Stimulated activated naive B cell treated with anti-CD40 and anti-IgM and Interleukin-4, amounts not matched to agents 10 μg/mL and 1 μg/mL and 100 μg/mL, for 72 hours (primary cell): ENCODE measurements at places on chromosomes 7 and 10.

- DNase-seq, result no peak
- no peak overlapping the region for H3K27ac ChIP-seq
- peaks cover 22% of the 10 kb centered on the region for H3K4me1 ChIP-seq
- peaks cover 26% of the 10 kb centered on the region for H3K36me3 ChIP-seq
Measured at GRCh38 chr7:1121476-1121875, 33.6 kb downstream of the GPER1 start.

- H3K27ac ChIP-seq, result no peak overlapping the region
- DNase-seq, result no peak
- H3K27me3 ChIP-seq, result no peaks in the 10 kb centered on the region
- peaks cover 22% of the 10 kb centered on the region for H3K4me1 ChIP-seq
- H3K4me3 ChIP-seq, result no peak overlapping the region
Measured at GRCh38 chr7:69677054-69677852, 79.0 kb downstream of the AUTS2 start.

DNA sequence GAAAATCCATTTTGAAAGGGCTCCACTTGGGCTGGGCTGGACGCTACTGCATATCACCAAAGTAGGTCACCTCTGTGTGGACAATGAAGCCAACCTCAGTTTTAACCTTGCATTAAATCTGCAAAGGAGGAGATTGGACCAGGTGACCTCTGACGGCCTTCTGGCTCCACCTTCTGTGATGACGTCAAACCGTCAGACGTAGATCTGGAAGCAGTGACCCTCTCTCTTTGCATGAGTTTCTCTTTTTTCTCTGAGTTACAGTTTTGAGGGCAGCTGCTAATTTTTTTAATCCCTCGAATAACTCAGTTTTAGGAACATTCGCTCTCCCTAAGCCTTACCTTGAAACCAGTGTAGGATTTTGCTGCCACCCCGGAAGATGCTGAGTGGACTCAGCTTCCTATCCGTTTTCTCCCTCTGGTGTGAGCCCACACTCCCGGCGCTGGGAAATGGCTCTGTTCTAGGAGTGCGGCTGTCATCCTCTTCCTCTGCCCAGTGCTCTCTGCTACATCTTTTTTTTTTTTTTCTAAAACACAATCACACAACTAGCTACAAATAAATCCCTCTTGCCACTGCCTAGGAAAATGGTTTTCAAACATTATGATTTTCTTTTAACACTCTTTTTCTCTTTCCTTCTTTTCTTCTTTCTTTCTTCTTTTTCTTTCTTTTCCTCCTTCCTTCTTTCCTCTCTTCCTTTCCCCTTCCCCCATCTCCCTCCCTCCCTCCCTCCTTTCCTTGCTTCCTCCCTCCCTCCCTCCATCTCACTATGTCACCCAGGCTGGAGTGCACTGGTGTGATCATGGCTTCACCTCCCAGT lies 27.7 kb upstream of the NMT2 start:
- H3K27ac ChIP-seq, result no peak overlapping the region
- H3K4me3 ChIP-seq, result peak overlapping the region; percentile 33
- no peaks in the 10 kb centered on the region for H3K36me3 ChIP-seq
- H3K27me3 ChIP-seq, result peaks cover 9% of the 10 kb centered on the region
- H3K4me1 ChIP-seq, result no peaks in the 10 kb centered on the region
- no peak for DNase-seq

- no peaks in the 10 kb centered on the region for H3K36me3 ChIP-seq
- no peak for DNase-seq
- H3K4me1 ChIP-seq, result no peaks in the 10 kb centered on the region
- no peak overlapping the region for H3K4me3 ChIP-seq
- peaks cover 11% of the 10 kb centered on the region for H3K27me3 ChIP-seq
- H3K27ac ChIP-seq, result no peak overlapping the region
Measured at GRCh38 chr7:104653825-104654401, 325.5 kb downstream of the LHFPL3 start.

DNA sequence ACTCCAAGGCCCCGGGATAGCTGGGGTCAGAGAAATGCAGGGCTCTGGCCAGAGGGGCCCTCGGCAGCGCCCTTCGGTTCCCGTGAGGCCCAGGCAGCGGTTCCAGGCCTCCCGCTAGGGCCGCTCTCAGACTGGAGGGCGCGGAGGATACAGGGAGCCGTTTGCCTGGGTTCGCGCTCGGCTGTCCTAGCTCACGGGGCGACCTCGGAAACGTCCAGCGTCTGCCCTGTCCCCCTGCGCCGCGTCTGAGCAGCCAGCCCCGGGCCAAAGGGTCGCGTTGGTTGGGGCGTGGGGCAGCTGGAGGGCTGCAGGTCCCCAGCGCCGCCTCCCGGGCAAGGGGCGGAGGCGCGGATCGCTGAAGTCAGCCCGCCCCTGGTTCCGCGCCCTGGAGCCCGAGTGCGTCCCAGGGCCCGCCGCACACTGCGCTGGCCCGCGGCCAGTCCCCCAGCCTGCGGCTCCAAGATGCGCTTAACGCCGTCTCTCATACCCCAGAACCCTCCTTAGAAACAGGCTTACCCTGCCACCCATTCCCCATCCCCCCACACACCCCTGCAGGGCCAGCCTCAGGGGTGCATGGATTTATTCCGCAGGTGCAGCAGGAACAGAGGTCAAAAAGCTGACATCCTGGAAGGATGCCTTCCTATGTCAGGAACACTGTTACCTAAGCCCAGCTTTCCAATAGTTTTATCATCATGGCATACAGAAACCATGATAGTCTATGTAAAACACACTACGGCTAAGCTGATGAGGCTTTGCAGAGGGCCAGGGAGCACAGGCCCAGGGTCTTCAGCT lies 22.1 kb upstream of the OPN4 start:
- DNase-seq, result no peak
- H3K36me3 ChIP-seq, result no peaks in the 10 kb centered on the region
- peaks cover 35% of the 10 kb centered on the region for H3K27me3 ChIP-seq
- H3K4me3 ChIP-seq, result no peak overlapping the region
- H3K27ac ChIP-seq, result no peak overlapping the region
- H3K4me1 ChIP-seq, result peaks cover 2% of the 10 kb centered on the region

DNA sequence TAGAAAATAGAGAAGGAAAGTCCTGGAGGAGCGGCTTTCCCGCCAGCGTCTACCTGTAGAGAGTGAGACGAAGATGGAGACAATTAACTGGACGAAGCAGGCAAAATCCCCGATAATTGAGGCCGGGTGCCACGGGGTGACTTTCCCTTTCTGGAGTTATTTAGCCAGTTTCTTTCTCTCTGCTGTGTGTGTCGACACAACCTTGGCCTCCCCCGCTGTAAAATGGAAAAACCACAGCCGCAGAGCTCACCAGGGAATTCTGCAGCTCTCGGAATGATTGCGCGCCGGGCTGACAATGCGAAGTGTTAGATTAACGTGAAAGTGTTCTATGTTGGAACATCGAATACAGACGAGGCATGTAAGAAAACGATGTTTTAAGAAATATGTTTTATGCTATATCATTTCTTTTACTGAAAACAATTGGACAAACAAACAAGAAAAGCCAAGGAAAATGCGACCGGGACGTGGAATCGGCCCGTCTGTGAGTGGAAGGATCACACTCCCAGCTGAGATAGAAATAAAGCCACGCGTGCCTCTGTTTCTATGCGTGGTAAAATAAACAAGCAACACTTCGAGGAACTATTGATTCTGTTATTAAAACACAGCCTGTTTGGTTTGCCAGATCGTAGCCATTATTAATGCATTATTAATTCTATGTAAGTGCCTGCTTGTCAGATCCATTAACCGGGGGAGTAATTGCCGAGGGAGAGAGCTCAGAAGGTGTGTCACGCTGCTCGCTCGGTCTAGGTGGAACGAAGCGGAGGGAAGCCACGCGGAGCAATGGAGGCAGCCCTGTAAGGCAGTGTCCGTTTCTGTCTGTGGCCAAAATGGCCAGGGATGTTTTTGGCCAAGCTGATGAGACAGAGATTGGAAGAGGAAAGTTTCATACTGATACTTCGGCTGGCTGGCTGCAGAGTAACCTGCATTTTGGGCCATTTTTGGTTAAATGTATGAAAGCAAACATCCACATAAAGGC lies 129.4 kb downstream of the DNAJB6 start:
- no peak for DNase-seq
- no peak overlapping the region for H3K27ac ChIP-seq
- H3K27me3 ChIP-seq, result peaks cover 28% of the 10 kb centered on the region
